Coronary artery (tissue), 2 donors: ENCODE measurements at places on chromosomes 5 and 9.

DNA sequence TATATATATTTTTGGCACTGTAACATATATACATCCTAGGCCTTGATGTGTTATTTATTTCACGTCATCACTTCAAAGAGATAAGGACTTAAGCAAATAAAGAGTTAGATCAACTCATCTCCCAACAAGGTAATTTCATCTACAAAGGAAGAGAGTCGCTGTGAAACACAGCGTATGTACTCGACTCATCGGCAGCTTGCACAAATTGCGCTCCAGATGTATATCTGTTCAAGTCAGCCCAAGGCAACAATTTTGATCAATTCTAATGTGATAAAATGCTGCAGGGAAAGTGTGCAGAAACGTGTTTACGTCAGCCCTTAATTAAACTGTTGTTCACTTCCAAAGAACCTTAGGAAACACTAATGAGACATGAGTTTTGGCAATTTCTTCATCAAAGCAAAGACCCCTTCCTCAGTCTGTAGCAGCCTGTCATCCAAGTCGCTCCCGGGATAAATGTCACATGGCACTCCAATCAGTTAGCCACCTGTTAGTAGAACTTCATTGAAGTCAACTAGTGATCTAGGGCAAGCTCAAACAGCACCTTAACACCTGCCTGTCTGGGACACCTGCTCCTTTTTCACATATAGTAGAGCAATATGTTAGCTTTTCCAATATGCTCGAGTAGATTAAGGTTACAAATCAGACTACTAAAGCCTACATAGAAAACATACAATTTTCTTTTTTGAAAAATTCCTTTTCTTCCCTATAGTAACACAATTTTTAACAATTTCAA, 182.4 kb downstream of the NFIB start:
- no peak for DNase-seq

- no peak for DNase-seq
Observed at GRCh38 chr9:118367383-118367782, 663.2 kb downstream of the TLR4 start.

- DNase-seq = no peak
Observed at GRCh38 chr9:91261417-91261816, 100.3 kb downstream of the AUH start.

DNA sequence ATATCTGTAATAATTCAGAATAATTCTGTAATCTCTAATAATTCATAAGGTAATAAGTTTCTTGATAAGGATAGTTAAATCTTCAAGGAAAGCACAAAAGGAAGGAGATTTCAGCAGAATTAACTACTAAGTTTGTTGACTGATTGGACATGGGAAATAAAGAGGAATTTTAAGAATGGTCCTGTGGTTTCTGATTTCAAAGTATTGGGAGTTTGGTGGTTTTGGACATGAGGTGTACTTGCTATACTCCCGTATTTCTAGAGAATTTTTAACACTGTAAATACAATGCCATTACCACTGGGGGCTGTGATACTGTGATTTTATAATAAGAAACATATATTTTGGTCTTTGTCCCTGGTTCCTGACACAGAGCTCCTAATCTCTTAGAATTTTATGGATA, 123.9 kb downstream of the UNC13B start:
- no peak for DNase-seq

DNA sequence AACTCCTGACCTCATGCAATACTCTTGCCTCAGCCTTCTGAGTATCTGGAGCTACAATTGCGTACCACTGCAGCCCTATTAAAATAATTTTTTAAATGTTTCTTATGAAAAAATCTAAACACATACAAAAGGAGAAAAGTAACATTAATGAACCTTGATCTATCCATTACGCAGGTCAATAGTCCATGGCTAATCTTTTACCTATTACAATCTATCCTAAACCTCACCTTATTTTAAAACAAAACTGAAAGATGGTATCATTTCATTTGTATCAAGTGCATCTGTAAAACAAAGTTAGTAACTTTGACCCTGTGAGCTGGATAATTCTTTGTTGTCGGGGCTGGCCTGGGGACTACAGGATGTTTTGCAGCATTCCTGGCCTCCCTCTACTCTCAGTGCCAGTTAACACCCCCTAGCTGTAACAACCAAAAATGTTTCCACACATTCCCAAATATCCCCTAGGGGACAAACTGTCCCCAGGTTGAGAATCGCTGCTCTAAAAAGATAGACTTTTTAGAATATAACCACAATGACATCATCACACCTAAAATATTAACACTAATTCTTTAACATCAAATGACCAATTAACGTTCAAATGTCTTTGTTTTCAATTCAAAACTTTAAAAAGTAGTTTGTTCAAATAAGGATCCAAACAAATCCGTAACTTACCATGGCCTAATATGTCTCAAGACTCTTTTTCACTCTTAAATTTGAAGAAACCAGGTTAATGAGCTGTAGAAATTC, 54.8 kb downstream of the RNF38 start:
- DNase-seq = no peak

DNA sequence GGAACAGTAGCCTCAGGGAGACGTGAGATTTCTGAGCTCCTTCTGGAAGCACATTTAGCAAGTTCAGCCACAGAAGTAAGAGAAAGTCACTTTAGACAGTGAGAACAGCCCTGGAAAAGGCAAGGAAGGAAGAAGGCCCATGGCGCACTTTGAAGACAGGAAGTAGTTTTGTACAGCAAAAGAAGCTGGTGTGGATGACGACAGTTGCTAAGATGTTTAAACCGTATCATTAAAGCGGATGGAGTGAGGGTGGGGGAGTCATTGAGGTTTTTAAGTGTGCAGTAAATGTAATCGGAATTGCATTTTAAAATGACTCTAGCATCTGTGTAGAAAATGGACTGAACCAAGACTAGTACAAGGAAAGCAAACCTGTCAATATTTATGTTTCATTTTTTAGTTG, 15.3 kb upstream of the TRPM3 start:
- DNase-seq = no peak

GRCh38 chr5:102801371-102801770, 46.3 kb downstream of the PAM start:
- no peak for DNase-seq

GRCh38 chr5:150662731-150663516, 1.9 kb downstream of the MYOZ3 start:
- peak; percentile 52 for DNase-seq

- DNase-seq = peak; percentile 84
Observed at GRCh38 chr5:140042643-140043507, at the start of gene NRG2. NRG2 (minus strand) TSS chr5:140043299.
